ENCODE measurements at places on chromosomes 2 and 18.

DNA sequence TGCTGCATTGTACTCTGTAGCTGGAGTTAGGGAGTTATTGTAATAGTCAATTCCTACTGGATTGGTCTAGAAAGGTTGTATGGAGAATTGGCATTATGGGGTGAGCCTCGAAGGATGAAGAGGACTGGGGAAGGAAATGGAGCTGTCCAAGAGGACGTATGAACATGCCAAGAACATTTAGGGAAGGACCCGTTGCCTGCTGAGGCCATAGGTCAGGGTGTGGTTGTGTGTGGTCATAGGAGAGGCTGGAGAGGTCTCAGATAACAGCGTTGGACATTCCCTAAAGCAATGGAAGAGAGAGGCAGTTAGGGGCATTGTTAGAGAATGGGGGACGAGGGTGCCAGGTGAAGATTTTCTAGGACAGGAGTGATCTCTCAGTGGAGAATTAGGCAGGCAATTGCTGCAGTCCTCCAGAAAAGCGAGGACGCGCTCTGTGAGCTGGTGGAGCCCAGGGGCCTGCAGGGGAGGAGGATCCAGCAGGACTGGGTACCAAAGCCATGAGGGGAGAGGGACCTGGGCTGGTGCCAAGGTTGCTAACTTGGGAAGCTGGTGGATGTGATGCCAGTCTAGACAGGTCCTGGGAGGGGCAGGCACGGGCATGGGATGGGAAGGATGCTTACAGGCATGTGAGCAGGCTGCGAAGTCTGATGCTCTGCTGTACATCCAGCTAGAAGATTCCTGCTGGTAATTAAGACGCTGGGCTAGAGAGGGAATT is 9.4 kb upstream of the PSD4 start:
- DNase-seq, result no peak

- DNase-seq, result no peak
Observed at GRCh38 chr2:60806988-60807681, 51.1 kb downstream of the PAPOLG start.

DNA sequence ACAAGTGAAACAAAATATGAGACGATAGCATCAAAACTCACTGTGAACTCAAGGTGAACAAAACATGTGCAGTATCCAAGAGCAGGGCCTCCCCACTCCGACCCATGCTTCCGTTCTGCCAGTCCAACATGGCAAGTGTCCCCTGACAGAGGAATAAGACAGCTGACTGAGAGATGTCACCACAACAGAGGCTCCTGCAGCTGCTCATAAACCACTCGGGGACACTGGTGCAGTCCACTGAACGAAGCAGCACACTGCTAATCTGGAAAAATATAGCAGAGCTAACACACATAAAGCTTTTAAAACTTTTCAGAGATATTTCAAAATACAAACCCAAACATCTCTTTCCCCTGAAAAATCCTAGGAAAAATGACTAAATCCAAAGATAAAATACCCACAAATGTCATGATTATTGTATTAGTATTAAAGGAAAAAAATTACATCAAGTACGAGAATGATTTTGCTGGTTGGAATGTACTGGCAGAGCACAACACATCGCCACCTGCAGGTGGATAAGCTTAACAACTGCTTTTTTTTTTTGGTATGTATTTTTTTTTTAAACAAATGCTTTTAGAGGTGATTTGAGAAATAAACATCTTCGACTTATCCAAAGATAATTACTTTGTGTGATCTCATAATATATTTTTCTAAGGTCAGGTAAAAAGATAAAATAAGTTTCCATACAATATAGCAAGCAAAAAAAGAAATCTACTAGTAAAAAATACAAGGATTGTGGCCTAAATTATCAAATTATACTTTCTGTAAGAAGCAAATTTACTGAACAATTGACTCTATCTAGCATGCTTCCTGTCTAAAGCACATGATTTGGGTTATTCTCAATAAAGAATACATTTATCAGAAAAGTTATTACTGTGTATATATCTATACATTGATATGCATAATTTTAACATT is 18.6 kb downstream of the THADA start:
- peak; percentile 30 for DNase-seq

DNA sequence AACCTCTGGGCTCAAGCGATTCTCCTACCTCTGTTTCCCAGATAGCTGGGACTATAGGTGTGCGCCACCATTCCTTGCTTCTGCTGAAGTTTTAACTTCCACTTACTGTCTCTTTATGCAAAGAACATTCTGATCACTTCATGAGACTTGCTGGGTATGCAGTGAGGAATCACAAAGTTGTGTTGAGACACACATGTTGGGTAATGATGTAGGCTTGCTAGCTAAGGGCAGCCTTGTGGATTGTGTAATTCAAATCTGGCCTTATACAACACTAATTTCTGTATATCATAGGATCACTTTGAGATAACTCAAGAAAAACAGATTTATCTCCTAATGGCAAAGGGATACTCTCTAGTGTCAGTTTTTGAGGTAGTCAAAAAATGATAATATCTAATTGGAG is 24.2 kb downstream of the XRCC5 start:
- DNase-seq, result no peak

- DNase-seq, result no peak
Observed at GRCh38 chr2:26279886-26280285, 35.1 kb downstream of the HADHB start.

DNA sequence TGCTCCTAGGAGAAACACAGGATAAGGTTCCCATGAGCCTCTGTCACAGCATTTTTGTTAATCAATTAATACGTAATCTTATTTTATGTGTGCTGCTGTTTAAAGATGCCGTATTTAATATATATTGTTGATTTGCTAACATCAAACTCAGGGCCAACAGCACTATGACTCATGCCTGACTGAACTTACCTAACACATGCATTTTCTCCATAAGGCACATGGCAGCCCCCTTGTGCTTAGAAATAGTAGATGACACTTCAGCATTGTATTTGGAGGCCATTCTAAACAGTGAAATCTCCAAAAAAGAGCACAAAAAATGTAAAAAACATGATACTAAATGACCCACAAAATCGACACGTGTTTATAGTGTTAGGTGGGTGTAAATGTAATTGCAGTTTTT is 314.8 kb downstream of the MYCN start:
- no peak for DNase-seq

DNA sequence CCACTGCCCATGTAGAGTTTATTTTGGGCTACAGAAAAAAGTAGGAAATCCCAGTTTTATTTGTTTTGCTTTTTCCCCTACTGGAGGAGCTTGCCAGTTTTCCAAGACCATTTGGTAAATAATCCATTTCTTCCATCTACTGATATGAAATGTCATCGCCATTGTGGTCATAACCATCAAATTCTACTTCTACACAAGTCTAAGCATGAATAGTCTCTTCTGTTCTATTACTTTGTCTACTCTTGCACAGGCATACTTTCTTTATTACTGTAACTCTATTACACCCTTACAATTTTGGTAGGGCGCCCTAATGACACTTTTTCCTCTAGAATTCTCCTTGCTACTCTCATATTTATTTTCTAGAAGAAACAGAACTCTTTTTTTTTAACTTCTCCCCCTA is 120.7 kb downstream of the ATAD2B start:
- DNase-seq, result no peak

DNA sequence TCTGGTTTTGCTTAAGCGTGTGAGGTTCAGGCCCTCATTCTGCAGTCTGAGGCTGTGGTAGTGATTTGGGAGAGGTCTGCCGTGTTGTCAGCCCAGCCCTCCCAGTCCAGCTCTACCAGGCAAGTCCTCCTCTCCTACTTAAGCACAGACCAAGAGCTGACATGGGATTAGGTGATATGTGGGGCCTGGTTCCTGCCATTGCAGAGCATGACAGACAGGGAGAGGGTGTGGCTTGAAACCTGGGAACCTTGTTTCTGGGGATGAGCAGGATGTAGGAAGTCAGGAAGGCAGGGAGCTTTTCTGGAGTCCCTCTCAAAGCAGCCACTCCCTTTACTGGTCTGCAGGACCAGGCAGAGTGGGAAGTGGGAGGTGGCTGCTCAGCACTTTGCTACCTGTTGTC is 38.6 kb downstream of the PTPRM start:
- no peak for DNase-seq

DNA sequence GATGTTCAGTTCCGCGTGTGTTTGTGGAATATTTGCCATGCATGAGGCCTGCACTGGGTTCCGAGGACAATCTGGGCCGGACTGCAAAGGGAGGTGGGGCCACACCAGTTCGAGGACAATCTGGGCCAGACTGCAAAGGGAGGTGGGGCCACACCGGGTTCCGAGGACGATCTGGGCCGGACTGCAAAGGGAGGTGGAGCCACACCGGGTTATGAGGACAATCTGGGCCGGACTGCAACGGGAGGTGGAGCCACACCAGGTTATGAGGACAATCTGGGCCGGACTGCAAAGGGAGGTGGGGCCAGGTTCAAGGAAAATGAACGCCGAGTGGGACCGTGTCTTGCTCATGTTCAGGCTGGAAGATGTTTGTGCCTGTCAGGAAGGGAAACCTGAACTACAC is 97.8 kb upstream of the HDAC4 start:
- DNase-seq, result no peak

DNA sequence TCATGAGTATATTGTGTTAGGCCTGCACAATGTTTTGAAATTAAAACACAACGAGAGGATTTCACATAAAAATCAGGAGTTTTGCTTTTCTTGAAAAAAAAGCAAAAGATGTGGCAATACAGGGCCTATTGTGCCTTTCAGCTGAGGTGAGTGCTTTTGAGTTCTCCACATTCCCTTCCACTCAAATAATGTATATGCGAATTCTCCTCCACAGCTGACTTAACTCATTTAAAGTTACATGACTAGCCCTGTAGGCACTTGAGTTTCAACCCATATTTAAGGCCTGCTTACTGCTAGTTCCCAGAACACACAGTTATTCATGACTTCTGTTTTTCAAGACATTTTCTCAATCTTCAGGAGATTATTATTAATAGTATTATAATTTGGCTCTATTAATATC is 353.1 kb downstream of the NUP35 start:
- no peak for DNase-seq

DNA sequence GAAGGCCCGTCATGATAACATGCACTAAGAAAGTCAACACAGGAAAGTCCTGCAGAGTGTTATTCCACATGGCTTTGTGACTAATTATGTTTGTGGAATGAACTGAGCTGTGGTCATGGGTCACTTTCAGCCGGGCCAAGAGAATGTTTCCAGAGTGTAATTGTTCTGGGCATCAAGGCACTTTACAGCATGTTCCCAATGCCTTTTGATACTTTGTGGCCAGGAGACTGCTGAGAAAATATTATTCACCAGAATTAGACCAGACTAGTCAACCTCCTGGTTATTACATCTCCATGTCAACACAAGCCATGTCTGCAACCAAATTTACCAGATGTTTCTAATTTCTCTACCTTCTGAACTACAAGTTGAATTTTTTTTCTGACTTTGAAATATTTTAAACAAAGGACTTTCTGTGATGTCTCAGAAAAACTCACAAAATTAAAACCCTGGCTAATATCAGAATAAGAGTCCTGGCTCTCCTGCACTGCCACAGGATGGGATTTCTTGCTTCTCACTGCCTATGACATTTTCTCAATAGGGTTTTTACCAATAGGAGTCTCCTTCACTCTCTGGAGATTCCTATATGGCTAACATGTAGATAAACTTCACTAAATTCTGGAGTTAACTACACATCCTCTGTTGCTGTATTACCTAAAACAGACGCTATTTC is 90.6 kb upstream of the WDR75 start:
- DNase-seq, result no peak

GRCh38 chr2:216721141-216721540 is 25.8 kb upstream of the IGFBP5 start:
- DNase-seq, result no peak
